Cardiac ventricle fibroblast (primary cell): ENCODE measurements at places on chromosomes 13 and 19. TPM values are rescaled to one million over a fixed set of nuclear protein-coding genes. Genes with fewer than 3 reads are reported as not detected.

The USP12 gene
- 5.9 and 12.8 TPM in 2 replicates for total RNA-seq

The CYP4F12 gene
- 0.34 and 0.69 TPM in 2 replicates for total RNA-seq

The ZNF285 gene
- total RNA-seq, result 3.5 and 11.0 TPM in 2 replicates

The ZNF30 gene
- 1.6 and 2.5 TPM in 2 replicates for total RNA-seq

The RFPL4AL1 gene
- total RNA-seq, result not detected in 2 replicates

The MYO1F gene
- 0.29 and 0.31 TPM in 2 replicates for total RNA-seq

The F2RL3 gene
- 0.69 and 0.88 TPM in 2 replicates for total RNA-seq

The VAV1 gene
- not detected in 2 replicates for total RNA-seq

The REEP6 gene
- 5.0 and 6.0 TPM in 2 replicates for total RNA-seq

The SMG9 gene
- total RNA-seq, result 12.7 and 15.5 TPM in 2 replicates

The ASF1B gene
- total RNA-seq, result 3.7 and 6.3 TPM in 2 replicates

The SRRM5 gene
- 0.06 TPM in 1 of 2 replicates, not detected in the other for total RNA-seq
